ENCODE measurements at places on chromosomes 2 and 18.

GRCh38 chr2:2528846-2529245 is 197.8 kb upstream of the MYT1L start:
- no peak for DNase-seq

- no peak for DNase-seq
Measured at GRCh38 chr2:105915005-105915558, 170.4 kb downstream of the NCK2 start.

GRCh38 chr2:109352898-109353689 is 224.1 kb downstream of the SH3RF3 start:
- no peak for DNase-seq

DNA sequence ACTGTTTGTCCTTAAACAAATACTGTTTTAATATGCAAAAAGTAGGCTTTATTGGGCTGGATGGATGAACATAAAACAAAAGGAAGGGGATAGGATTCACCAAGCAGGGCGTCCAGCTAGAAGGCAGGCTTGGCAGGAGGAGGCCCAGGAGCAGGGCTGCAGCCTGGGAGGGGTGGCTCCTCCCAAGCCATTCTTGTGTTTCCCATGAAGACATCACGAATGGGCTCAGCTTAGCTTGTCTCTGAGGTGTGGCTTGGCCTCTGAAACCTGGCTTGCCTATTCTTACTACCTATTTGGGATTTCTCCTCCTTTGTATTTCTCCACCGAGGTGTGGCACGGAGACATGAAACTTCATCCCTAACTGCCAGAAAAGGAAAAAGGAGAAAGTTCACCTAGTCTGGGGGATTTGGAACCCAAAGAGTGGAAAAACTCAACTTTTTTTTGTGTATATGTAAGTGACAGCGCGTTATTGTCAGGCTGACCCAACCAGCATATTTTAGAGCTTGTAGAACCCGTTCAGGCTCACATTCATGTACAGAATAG is 481.9 kb upstream of the SPRED2 start:
- no peak for DNase-seq

GRCh38 chr18:76412818-76413565 is 82.0 kb downstream of the ZNF516 start:
- no peak for DNase-seq

GRCh38 chr2:44098050-44098449 is 70.6 kb upstream of the PPM1B start:
- DNase-seq = no peak
